ENCODE measurements at places on chromosomes 4 and X.

DNA sequence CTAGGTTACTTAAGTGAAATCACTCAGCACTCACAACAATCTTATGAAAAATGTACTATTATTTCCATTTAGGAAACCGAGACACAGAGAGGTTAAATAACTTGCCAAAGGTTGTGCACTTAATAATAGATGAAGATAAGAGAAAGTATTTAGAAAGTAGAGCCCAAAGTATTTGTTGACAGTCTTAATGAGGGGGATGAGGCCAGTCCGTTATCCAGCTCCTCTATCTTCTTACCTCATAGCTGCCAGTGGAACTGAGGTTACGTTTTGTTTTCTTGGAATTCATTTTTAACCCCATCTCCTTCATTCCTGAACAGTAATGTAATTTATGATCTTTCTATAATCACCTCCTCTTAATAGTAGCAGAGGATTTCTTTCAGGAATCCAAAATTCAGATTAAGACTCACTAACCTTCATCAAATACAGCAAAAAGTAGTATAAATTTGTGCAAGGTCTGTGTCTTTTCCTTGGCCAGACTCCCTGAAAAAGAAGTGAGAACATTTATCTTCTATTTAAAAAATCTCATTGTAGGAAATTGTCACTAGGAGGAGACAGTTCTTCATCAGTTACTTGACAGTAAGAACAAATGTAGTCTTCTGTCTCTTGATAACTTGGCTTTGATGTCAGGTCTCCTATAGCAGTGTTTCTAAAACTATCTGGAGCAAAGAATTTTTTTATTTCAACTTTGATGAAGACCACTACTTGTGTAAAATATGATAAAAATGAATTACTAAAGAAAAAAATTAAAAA lies 35.5 kb downstream of the F8 start:
- no peak for DNase-seq

- no peak for DNase-seq
These were observed 49.5 kb upstream of the GABRQ start for GRCh38 chrX:152588206-152588605.

DNA sequence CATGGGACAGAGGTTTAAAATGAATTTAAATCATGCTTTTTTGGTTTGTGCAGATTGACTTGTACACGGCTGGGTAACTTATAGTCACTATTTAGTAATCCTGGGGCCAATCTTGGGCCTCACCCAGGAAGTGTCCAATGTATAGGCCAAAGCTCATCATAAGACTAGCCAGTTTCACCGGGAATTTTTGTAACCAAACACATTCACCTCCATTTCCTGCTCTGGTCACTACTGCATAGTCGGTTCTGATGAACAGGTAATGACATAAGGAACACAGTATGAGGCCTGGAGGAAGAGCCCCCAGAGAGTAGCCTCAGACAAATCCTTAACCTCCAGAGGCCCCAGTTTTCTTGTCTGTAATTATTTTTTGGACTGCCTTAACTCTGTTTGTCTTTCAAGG lies 81.9 kb downstream of the HPRT1 start:
- DNase-seq = no peak

GRCh38 chr4:146335763-146336409 lies 121.5 kb downstream of the REELD1 start:
- DNase-seq = no peak
